Left renal cortex interstitium (tissue), 4 donors: ENCODE measurements at places on chromosomes 16 and 17.

DNA sequence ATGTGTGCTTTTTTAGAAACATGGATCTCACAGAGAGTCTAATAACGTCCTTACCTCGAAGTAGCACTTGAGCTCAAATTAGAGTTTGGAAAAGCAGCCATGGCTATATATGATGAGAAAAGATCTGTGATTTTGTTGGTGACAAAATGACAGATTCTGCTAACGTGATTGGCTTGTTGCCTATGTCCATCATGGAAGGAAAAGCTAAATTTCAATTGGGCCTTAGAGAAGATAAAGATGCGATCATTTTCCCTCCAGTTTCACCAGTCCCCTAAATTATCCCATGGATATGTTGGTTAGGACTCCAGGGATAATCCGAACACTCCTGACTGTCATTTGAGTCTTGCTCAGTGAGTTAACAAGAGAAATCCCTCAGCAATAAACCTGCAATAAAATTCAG lies 175.8 kb downstream of the C16orf95 start:
- no peak for DNase-seq

- DNase-seq, result no peak
Observed at GRCh38 chr17:49021095-49021767, 24.0 kb downstream of the IGF2BP1 start.

GRCh38 chr17:76417499-76418143 lies 33.2 kb downstream of the SPHK1 start:
- no peak for DNase-seq

DNA sequence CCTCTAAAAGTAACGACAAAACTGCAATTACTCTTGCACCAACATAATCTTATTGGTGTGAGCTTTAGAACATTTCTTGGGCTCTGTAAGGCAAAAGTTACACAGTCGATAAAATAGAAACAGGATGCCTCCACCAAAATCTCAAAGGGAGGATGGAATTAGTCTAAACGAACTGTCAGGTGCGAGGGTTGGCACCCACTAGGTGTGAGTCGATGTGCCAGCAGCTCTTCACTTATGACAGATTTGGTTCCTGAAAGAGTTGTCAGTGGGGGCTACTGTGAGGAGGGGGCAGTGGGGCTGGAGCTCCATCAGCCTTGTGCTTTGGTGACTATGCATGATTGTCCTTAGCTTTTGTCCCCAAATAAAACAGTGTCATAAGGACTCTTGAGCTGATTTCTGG lies 422.9 kb downstream of the TMEM114 start:
- DNase-seq, result no peak

DNA sequence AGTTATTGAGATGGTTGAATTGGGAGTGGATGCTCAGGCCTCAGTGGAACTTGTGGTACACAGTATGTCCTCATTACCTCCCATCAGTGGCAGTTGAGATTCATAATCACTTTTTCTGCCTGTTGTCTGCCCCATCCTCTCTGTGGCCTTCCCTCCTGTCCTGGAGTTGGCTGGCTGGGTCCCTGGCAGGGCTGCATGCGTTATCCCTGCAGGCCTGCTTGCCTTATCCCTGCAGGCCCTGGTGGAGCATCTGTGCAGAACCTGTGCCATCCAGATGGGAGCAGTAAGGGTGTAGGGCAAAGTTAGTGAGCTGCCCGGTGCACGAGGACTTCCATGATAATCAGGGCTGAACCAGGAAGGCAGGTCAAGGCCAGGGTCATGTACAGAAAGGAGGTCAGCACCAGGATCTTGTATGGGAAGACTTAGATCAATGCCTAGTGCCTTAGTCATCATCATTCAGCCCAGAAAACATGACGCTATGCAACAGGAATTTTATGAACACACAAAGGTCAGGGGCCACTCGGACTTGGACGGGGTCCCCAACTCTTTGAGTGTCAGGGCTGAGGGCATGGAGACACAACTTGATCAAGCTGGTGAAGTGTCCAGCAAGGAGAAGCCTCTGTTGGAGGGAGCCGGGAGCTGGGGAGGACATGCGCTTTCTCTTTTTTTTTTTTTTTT lies 47.2 kb downstream of the ABCC1 start:
- no peak for DNase-seq

DNA sequence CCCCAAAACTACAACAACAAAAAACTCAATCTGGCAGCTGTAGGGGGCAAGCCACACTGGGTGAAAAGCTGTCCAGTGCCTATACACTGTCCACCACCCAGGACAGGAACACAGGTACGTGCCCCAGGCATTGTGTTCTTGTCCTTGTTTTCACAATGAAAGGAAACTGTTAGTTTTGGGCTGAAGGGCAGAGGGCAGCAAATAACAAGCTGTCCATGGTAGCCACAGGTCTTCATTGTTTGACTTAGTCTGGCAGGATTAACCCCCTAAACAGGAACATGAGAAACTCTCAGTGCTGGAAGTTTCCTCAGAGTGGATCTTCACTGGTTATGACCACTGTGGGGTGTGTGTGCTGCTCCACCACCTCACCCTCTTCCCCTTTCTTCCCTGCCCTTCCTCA lies 224.6 kb upstream of the N4BP1 start:
- no peak for DNase-seq

- no peak for DNase-seq
Observed at GRCh38 chr17:8005357-8005756, 2.9 kb downstream of the GUCY2D start.

- no peak for DNase-seq
Observed at GRCh38 chr17:76337413-76337777, 16.3 kb downstream of the PRPSAP1 start.

GRCh38 chr16:3121851-3122467 lies 9.6 kb downstream of the ZNF205 start:
- DNase-seq, result no peak

DNA sequence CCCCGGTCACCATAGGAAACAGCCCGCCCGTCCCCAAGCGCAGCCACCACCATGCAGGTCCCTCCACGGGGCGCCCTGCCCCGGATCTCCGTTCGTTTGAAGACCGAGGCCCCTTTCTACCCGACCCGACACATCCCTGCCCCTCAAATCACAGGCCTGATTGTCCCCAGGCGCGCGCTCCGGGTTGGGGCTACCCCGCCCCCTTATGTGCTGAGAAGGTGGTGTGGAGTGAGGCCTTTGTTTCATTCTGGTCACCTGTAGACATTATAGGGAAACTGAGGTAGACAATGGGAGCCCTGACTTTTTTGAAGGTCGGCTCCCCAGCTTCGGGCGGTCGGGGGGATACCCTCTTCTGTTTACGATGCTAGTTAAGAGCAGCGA lies 763 bp upstream of the ACTG1 start:
- no peak for DNase-seq

DNA sequence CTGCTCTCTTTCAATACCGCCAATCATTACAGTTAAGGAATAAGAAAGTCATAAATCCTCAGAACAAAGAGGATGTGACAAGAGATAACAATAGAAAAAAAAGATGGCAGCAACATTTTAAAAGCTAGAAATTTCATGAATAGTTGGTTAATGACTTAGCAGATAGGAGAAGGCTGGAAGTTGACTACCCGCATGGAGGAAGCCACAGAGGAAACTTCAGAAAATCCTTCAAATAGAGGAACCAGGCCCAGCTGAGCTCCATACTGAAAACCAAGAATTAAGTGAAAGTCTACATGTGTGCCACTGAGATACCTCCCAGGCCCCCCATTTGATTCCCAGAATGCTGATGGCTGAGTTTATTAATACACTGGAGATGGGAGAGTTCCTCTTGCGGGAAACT lies 109.3 kb downstream of the GSG1L start:
- DNase-seq, result no peak

DNA sequence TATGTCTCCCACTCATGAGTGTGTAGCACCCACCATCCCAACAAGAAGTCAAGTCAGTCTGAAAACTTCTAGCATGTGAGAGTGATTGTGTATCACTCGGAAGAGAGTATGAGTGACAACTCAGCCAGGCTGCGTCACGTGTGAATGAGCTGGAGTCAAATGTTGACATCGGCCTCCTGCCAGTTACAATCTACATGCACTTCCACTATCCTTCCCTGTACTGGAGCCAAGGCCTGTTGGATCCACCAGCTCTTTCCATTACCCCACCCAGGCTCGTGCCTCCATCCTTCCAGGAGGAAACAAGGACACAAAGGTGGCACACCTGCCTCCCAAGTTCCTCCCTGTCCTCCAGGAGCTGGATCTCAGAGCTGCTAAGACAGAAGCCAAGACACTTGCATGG lies 64.5 kb downstream of the ASIC2 start:
- DNase-seq, result no peak

- DNase-seq, result no peak
Observed at GRCh38 chr16:4391631-4392381, 20.2 kb downstream of the VASN start.

DNA sequence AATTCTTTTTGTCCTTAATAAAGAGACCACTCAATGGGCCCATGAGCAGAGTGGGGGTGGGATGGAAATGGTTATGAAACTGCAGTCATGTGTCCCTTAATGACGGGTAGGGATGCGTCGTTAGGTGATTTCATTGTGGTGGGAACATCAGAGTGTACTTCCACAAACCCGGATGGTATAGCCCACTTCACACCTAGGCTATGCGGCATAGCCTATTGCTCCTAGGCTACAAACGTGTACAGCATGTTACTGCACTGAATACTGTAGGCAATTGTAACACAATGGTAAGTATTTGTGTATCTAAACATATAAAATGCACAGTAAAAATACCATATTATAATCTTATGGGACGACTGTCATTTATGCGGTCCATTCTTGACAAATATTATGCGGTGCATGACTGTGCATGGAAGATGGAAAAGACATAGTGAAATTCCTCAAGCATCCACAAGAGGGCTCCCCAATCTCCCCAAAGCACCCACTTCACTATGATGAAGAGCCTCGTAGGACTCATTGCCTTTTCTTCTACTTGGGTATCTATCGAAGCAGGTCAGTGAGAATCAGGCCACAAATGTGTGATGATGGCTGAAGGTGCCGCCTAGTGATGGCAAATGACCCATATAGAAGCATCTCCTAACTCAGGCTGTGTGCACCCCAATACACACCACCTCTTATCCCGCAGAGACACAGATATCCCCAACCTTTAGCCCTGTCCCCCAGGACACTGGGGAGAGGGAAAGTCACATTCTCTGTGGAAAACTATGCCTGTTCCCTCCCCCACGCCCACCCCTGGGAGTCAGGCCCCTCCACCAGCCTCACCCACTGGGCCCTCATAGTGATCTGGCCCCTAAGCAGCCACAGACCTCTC lies 43.5 kb downstream of the TBX21 start:
- DNase-seq, result no peak

DNA sequence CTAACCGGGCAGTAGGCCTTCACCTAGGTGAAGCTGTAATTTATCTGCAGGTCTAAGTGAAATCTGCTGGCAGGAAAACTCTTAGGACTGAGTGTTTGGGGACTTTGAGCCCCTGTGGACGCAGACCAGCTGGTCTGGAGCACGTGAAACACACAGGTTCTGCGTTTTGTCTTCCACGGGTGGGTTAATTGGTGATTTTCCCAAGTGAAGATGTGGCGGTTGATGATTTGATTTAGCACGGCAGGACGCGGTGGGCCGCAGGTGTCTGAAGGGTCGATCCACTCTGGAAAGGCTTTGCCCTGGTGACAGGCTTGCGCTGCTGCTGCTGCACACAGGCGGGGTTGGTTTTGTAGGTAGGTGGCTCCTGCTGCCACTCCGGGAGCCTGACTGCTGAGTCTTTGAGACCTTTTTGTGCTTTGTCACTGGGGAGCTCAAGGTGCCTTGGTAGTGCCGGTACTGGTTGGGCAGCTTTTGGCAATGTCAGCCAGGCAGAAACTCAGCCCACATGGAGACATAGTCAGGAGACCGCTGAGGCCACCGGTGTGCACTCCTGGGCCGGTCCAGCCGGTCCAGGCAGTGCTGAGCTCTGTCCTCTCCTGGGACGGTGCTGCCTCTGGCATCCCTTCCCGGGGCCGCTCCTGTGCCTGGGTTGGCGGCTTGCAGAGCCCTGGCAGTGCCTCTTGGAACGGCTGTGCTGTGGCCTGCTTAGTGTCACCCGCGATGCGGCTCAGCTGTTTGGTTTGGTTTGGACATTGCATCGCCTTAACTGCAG lies 2.3 kb downstream of the BAIAP2 start:
- no peak for DNase-seq

DNA sequence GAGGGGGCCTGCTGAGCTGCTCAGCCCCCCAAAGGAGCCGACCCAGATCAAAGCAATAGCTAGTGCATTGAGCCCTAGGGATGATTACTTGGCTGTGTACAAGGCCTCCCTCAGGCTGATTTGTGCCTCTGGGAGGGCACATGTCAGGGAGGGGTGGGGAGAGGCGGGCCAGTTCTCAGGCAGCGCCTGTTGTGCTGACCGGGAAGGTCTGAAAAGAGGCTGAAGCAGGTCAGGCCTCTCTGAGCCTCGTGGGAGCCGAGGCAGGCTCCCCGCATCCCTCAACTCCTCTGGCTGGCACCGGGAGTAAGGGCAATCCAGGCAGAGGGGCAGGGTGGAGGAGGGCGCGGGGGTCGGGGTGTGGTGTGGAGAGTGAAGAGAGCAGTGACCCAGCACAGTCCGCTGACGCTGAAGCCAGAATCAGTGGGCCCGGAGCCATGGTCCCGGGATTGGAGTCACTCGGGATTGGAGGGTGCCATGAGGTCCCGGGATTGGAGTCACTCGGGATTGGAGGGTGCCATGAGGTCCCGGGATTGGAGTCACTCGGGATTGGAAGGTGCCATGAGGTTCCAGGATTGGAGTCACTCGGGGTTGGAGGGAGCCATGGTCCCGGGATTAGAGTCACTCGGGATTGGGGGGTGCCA lies 3.0 kb downstream of the DCXR start:
- DNase-seq, result no peak

- no peak for DNase-seq
Observed at GRCh38 chr16:2148714-2149629, 547 bp downstream of the RAB26 start.

DNA sequence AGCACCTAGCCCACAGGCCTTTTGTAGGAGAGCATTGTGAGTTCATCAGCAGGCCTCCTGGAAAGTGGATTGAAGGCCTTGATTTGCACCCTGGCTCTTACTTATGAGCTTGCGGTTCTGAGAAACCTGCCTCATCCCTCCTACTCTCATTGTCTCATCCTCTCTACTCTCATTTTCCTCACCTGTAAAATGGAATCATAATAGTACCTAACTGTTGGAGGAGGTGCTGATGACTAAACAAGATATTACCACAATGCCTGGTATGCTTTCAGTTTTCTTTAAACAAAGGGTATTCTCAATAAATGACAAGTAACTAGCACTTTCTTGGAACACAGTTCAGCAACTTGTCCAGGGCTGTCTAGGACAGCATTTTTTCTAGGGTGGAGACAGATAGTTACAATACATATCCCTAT lies 243.1 kb upstream of the MAF start:
- DNase-seq, result no peak

DNA sequence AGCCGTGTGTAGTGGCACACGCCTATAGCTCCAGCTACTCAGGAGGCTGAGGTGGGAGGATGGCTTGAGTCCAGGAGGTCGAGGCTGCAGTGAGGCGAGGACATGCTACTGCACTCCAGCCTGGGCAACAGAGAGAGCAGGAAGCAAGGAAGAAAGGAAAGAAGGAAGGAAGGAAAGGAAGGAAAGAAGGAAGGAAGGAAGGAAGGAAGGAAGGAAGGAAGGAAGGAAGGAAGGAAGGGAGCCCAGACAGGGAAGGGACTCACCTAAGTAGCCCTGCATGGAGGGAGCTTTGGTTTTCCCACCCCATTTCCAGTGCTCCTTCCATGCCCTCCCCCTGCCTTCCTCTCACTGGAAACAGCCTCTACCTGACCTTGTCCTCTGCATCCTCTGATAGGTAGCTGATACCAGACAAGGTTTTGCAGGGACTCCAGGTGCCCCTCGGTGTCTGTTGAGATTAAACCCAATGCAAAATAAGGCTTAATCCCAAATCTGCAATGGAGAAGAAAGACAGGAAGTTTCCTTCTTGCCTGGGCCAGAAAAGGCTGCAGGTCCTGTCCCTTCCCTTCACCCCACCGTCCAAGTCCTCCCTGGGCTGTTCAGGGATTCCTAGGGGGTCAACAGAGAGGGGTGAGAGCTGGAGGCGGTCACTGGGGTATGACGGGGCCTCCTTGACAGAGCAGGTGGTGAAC lies 21.5 kb upstream of the CA4 start:
- DNase-seq, result no peak
